WERI-Rb-1 (cell line): ENCODE measurements at places on chromosomes 12 and 14.

DNA sequence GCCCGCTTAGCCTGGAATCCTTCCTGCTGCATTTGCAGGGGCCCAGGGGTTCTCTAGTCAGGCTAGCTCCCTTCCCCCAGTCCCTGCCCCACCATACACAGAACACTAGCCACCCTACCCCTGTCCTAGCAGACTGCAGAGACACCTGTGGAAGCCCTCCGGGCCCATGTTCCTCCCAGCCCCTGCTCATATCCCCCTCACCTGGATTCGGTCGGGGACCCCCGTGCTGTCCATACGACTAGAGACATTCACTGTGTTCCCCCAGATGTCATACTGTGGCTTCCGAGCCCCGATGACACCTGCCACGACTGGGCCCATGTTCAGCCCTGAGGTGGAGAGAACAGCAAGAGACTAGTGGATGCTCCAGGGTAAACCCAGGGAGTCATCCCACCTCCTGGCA lies 20.2 kb downstream of the ADCY6 start:
- no peak for DNase-seq

DNA sequence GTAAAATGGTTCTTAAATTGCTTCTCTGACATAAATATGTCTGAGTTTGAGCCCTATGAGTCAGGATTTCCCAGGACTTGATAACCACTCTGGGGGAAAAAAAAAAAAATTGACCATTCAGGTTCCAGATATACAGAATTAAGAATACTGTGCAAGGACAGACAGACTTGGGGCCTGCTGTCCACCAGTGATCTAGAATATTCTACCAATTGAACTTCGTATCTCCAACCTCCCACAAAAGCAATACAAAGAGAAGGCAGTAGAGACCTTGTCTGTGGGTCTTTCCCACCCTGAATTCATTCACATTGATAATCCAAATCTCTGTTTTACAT lies 4.1 kb downstream of the SINHCAF start:
- no peak for DNase-seq

GRCh38 chr12:49661191-49661590 lies 37.8 kb downstream of the PRPF40B start:
- no peak for DNase-seq

GRCh38 chr12:46167412-46167811 lies 101.4 kb downstream of the SLC38A1 start:
- DNase-seq, result no peak

DNA sequence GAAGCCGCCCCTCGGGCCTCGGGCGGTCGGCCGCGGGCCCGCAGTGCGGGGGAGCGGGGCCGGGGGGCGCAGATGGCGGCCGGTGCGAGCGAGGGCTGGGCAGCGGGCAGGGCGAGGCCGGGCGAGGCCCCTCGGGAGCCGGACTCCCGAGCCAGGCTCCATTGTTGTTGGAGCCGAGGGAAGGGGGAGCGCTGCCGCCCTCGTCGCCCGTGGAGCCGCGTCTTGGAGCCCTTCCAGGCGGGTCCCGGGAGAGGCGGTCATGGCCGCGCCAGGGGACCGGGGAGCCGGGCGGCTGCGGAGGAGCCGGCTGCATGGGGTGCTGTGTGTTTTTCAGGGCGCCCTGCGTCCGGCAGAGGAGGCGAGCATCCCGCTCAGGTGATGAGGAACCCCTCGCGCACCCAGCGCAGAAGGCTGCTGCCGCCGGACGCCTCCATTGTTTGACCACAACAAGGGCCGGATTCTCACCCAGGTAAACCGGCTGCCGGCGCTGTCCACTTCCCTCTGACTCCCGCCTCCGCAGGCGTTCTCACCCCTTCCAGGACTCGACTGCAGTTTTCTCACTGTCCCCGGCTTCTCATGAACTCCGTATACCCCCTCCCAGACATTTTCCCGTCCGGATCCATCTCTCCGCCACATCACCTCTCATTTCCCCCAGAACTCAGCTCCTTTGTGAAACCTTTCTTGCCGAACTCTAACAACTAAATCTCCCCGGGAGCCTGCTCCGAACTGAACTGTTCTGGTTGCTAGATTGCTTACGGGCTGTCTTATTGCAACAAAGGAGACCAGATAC lies 732 bp downstream of the ZNF664 start:
- DNase-seq, result no peak

GRCh38 chr14:77872983-77873382 lies 73.1 kb downstream of the ADCK1 start:
- peak; percentile 37 for DNase-seq
